ENCODE measurements at places on chromosomes 2 and 18.

DNA sequence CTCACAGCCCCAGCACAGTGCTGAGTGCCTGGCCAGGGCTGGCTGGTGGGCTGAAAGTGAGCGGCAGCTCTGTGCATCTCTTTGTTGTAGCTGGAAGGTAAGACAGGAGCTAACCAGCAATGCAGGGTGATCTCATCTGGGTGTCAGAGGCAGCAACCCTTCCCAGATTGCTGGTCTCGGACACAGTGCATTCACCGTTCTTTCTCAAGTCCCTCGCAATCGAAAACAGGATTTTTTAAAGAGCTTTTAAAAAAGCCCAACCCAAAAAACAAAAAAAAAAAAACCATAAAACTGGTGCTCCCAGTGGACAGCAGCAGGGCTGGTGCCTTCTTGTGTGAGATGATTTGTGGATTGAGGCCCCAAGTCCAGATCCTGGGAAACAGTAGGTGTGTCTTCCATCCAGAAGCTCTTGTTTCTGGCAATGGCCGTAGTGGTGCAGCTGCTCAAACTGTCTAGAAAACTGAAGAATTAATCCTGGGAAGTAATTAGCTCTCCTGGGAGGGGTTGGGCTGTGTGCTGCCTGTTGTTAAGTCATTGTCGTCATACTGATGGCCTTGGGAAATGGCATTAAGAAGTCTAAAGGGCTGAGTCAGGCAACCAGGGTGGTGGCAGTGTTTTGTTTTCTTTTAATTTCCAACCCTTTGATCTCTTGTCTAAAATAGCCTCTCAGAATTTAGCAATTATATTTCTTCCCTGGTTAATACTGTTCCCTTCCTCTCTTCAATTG, 156.7 kb downstream of the KLHL29 start:
- peak; percentile 58 for DNase-seq

DNA sequence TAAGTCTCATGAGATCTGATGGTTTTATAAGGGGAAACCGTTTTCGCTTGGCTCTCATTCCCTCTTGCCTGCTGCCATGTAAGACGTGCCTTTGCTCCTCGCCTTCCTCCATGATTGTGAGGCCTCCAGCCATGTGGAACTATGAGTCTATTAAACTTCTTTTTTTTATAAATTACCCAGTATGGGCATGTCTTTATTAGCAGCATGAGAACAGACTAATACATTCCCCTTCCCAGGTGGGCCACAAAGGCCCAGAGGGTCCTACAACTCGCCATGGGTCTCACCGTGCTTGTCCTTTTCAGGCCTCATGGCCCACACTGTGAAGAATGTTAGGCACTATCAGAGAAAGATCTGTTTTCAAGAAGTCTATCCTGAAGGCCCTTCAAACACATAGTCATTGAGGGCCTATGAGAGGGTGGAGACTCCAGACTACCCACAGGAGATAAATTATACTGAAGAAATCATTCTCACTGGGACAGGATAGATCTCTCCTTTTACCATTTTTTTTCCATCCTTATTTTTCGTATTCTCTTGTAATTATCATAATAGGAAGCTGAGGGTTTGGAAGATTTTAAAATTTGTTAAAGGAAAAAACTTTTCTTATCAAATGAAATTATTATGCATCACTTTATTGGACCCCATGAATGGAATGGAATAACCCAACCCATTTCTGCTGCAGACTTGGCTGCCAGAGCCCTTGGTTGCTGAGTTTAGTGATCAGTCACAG, 91.0 kb upstream of the MSH2 start:
- no peak for DNase-seq

GRCh38 chr2:191888400-191889166, 41.7 kb upstream of the CAVIN2 start:
- no peak for DNase-seq

GRCh38 chr2:197839856-197840255, 35.5 kb downstream of the PLCL1 start:
- DNase-seq: no peak

DNA sequence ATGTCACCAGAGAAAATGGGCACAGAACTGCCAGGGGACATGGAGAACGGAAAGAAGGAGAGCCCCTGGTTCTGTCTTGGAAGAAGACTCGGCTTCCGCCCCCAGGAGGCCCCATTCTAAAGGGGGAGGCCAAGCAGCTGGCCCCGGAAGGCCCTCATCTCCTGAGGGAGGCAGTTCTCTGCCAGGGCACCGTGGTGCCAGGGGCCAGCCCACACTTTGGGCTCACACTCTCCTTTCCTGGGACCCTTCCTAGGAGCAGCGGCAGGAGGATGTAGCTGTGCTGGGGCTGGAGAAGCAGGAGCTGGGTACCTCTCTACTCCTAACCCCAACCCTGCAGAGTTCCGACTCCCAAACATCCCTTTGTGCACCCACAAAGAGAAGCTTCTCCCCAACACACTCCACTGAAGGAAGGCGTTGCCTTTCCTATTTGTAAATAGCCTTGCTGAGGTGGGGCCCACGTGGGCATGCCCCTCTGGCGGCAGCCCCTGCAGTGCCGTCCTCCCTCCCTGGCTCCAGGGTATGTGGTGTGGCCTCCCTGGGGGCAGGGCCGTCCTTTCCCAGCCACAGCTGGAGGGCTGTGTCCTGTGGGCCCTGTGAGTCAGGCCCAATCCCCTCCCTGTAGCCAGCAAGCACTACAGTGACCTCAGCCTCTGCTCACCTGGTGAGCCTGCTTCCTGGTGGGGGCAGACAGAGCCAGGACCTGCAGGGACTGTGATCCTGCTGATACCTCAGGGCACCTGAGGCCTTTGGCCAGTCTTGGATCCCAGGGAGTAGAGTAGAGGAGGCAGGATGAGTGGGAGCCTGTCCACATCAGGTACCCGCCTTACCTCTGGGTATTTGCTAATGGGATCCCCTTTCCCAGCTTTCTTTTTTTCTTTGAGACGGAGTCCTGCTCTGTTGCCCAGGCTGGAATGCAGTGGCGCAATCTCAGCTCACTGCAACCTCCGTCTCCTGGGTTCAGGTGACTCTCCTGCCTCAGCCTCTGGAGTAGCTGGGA, 26.6 kb downstream of the ZFP36L2 start:
- no peak for DNase-seq

DNA sequence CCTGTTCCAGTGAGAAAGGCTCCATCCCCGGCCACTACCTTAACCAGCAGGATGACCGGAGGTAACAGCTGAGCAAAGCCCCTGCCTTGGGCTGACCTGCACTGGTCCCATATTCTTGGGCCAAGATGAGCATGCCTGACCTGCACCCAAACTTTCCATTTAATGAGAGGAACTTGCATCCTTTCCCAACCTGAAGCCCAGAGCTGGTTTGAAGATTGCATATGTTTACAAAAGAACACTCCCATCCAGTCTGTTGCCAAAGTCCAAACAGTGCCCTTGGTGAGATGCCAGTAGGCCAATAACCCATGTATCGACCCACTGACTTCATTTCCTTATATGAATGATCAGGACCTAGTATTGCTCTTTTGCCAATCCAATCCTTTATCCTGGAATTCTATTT, 5.5 kb upstream of the NPAS2 start:
- no peak for DNase-seq

DNA sequence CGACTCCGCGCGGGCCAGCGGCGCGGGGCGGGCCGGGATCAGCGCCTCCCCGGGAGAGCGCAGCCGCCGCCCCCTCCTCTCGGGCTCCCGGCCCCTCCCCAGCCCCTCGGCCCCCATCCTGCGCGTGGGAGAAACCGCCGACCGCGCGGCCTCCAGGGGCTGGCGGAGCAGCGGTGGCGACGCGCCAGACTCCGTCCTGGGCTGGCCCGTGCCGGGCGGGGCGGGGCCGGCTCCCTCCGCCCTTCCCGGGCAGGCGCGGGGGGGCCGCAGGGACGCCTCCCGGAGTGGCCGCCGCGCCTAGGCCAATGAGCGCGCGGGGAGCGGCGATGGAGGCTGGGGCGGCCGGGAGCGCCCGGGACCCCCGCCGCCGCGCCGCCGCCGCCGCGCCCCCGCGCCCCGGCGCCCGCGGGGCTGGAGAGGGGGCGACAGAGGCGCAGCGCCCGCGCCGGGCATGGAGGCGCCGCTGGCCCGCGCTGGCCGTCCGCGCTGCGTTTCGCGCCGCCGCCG, 49.1 kb downstream of the KCNIP3 start:
- no peak for DNase-seq

DNA sequence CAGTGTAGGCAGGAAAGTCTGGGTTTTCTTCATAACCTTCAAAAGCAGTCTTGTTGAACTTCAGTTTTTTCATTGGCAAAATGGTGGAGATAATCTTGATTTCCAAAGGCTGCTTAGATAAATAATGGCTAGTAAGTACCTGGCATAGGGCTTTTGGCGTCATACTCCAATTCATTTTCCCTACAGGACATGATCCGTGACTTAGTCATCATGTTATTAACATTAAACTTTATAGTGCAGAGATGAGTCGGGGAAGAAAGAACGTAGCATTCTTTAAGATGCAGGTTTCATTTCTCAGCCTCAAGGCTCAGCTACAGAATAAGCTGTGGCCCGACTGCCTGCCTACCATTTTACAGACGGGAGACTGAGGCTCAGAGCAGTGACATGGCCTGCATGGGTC, 64.0 kb downstream of the RALBP1 start:
- DNase-seq: no peak

DNA sequence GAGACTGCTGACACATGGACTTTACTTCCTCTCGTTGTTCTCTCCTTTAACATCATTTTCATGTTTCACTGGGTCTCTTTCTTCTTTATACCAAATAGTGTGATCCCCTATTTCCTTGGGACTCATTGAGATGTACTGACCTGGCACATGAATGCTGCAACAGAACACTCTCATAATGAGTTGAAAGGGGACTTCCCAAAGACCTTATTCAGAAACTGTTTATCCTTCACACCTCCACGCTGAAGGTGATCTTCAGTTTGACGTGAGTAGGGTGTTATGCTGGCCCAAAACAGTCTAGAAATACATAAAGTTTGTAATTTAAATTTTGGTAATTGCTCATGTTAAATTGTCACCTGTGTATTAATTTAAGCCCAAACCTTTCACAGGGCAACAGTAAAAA, 1096.8 kb upstream of the GYPC start:
- no peak for DNase-seq

DNA sequence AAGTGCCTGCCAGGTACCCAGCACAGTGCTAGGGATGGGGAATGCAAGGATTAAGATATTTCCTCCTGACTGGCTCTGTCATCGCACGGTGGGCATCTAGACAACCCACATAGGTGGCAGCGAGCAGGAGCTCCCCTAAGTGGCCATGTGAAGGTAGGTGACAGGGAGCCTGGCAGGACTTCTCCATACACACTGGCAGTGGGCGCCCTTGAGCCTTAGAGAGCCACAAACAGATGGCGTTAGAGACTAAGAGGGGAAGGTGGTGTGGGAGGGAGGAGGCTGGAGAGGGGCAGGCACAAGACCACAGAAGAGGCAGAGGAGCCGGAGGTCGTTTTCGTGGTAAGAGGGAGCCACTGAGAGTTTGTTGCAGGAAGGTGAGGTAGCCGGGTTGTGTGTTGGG, 15.2 kb downstream of the PRELID3A start:
- DNase-seq: no peak

DNA sequence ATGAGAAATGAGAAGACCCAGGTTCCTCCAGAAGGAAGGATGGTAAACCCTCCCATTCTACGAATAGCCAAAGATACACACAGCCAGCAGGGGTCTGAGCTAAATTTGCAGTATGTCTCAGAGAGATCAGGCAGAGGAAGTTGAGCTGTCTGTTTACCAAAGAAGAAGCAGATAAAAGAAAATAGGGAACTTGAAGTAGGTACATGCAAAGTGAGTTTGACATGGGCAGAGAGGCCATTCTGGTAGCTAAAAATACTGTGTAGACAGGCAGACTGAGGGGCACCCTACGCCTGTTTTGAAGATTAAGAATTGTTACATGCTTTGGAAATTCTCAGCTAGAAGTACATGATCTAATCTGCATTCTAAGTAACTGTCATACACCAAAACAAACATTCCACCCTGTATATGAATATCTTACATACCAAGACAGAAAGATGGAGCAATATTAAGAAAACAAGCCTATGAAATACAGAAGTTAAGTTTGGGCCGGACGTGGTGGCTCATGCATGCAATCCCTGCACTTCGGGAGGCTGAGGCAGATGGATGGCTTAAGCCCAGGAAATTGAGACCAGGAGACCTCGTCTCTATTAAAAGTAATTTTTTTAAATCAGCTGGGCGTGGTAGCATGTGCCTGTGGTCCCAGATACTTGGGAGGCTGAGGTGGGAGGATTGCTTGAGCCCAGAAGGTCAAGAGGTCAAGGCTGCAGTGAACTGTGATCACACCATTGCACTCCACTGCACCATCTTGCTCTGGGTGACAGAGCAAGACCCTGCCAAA, 157.9 kb downstream of the ANKRD44 start:
- no peak for DNase-seq

- DNase-seq: no peak
These were observed 69.4 kb upstream of the SMAD7 start for GRCh38 chr18:49020129-49020528.

GRCh38 chr2:235418918-235419317, 74.9 kb upstream of the AGAP1 start:
- DNase-seq: no peak

- no peak for DNase-seq
These were observed 18.3 kb upstream of the POLE4 start for GRCh38 chr2:74939919-74940812.

DNA sequence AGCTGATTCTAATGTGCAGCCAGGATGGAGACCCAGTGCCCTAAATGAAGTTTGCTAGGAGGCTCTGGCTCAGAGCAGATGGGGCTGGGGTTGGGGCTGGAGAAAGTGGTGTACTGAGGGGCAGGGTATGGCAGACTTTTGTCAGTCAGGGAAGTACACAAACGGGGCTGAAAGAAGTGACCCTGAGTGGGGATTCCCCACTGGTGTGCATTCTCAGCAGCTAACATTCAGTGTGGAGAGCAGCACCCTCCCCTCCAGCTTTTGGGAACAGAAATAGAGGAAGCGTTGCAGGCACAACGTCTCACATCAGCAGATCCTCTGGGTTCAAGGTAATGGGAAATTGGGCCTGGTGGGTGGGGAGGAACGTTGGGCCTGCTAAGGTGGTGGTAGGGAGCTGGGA, 89.1 kb upstream of the GCFC2 start:
- DNase-seq: no peak

GRCh38 chr2:148887350-148888002, 12.4 kb downstream of the KIF5C start:
- DNase-seq: peak; percentile 53

- no peak for DNase-seq
These were observed 86.2 kb downstream of the UPP2 start for GRCh38 chr2:158187908-158188307.

GRCh38 chr2:33706410-33706809, 107.3 kb upstream of the FAM98A start:
- DNase-seq: peak; percentile 54

DNA sequence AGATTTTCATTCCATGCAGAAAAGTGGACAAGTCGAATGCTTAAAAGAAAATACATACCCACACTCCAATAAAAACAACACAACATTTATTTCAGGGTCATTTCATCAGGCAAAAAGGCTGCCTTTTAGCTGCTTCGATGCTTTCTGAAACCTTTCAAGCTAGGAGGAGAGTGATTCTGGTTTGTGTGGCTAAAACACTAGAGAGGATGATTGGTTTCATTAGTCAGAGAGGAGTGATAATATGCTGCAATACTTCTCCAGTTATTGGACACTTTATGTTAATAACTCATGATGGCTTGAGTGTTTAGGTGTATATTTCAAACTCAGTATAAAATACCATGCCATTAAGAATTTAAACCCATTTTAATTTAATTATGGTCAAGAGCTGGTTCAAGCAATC, 614.0 kb downstream of the SLC4A3 start:
- DNase-seq: peak; percentile 4
